ENCODE measurements at places on chromosomes 12 and 14.

DNA sequence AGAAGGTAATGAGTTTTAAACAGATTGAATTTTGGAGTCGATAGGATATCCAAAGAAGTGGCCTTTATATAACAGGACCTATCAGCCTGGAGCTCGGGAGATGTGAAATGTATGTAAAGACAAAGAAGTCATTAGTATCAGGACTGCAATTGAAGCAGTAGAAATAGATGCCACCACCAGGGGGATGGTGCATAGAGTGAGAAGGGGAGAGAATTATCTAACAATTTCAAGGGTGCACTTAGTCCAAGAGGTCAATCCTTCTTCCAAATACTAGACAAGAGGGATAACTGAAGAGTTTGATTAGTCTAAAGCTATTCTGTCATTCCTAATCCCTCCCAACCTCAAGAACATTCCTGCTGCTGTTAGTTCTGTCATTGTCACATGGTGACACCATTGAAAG is 127.8 kb downstream of the CFAP54 start:
- no peak for DNase-seq

DNA sequence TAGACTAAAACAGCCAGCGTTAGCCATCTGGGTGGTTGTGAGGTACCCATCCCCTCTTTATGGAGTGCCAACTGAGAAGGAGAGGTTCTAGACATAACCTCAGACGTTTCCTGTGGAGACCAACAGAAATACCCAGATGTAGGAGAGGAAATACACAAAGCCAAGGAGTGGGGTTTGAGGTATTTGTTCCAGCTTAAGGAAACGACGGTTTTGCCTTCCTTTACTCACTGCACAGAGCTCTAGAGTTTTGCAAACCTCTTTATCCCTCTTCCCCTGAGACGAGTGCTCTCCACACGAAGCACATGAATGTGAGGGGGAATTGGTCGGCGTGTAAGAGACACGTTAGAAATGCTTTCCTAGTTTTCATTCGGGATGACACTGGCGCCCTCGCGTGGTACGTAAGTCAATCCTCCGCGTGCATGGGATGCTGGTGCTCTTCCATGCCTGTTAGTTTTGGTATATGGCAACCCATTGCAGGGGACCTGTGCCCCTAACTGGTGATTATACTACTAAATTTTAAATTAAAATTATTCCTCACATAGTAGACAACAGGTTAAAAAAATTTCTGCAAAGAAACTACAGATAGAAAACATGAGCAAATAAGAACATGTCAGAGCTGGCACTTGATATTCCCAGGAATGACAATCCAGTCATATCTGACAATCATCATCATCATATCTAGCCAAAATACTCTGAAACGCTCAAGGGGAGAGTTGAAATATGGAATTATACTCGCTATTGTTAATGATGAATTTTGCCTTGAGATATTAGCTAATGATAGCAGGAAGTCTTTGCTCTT is 121.7 kb downstream of the PPM1H start:
- no peak for DNase-seq

DNA sequence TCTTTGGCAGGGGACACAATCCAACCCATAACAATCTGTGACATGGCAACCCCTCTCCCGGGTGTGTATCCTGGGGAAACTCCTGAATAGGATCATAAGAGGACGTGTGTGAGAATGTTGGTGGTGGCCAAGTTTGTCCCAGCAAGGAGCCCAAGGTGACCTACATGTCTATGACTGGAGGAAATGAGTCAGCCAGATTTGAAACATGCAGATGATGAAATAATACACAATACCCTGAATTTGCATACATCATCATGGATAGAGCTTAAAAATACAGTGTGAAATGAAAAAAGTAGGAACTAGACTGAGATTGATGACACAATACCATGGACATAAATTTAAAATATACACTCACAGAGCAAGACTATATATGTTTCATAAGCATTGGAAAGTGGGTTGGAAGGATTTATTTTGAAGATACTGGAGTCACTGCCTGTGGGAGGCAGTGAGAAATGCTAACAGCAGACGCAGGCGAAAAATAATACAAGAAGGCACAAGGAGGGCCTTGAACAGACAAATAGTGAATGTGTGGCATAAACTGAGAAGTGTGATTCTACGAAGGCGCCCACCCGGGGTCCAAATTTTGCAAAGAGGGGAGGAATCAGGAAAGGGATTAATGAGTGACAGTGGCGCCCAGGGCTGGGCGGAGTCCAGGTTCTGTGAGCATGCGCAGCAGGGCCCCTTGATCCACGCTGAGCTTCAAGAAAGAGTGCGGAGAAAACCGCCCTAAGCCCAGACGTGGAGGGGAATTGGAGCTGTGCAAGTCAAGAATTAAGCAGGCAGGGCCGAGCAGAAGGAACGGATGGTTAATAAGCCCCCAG is 7.0 kb upstream of the MAP1LC3B2 start:
- no peak for DNase-seq

- no peak for DNase-seq
These were observed 1.8 kb downstream of the MYH6 start for GRCh38 chr14:23406244-23406643.

- no peak for DNase-seq
These were observed 76.0 kb downstream of the RFLNA start for GRCh38 chr12:124370851-124371250.

GRCh38 chr12:132525011-132525832 is 35.3 kb downstream of the FBRSL1 start:
- DNase-seq = no peak

DNA sequence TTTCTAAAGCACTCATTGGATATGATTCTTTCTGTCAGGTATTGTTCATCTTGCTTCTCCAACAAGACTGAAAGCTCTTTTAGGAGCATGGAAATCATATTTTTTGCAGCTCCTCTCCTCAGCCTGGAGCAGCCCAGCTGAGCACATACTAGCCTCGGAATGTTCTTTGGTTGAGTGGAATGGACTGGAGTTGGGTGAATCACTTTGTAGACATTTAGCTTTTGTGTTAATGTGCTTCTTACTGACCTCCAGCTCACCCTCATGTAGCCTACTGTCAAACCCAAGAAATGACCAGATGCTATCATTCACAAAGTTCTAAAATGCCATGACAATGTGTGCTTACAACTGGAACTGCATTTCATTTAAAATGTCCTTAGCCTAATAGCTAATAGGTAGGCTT is 161.1 kb downstream of the NUAK1 start:
- no peak for DNase-seq

DNA sequence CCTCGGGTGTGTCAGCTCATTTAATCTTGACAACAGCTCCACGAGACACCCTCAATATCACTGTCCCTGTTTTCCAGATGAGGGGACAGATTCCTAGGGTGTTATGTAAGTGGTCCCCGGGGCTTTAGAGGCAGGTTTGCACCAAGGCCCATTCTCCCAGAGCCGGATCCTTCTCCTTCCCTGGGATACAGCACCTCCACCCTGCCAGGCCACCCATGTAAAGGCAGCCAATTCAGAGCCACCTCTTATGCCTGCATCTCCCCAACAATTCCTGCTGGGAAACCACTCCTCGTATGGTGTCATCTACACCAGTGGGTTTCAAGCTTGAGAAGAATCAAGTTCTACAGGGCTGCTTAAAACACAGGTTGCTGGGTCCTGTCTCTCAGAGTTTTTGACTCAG is 4.1 kb upstream of the CYP46A1 start:
- no peak for DNase-seq

DNA sequence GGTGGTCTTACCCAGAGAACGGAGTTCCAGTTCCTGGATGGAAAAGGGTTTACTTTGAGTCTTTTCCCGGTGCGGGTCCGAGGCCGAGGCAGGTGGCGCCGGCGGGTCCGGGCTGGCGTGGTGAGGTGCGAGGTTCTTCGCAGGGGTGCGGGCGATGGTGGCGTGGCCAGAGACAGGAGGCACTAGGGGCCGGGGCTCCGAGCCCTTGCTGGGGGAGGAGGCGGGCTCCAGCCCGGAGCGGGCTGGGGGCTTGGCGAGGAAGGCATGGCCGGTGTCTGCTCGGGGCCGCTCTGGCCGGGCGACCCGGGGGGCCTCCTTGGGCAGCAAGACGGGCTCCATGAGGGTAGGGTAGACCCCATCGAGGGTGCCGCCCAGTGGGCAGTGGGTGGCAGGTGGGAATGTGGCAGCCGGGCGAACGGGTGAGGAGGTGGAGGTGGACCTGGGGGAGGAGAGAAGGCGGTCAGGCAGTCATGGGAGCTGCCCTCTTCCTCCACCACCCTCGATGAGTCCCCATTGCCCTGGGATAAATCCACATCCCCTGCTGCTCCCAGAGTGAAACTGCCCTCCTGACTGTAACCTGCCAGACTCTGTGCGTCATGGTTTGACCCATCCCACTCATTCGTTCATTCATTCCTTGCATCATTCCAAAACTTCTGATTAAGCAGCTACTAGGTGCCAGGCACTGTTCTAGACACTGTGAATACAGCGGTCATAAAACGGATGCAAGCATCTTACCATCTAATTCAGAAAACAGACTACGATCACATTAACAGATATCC is 42.0 kb downstream of the RFLNA start:
- no peak for DNase-seq

GRCh38 chr12:83473408-83474095 is 786.8 kb downstream of the TMTC2 start:
- DNase-seq = no peak

DNA sequence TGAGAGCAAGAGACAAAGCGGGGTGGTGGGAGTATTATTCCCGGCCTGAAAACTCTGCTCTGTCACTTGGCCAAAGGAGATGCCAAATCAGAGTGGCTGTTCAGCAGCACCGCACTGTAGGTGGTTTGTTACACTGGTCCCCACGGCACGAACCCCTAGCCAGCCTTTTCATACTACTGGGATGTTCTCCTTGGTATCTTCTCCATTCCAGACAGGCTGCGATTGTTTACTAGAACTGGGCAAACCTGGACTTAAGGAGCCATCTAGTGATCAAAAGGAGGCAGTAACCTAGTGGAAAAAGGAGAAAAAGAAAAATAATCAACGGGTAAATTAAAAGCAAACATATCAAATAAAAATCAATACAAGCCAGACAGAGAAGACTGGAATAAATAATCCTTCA is 58.9 kb upstream of the TMTC2 start:
- DNase-seq = no peak

GRCh38 chr14:100434033-100434601 is 111.0 kb downstream of the SLC25A47 start:
- DNase-seq = no peak

DNA sequence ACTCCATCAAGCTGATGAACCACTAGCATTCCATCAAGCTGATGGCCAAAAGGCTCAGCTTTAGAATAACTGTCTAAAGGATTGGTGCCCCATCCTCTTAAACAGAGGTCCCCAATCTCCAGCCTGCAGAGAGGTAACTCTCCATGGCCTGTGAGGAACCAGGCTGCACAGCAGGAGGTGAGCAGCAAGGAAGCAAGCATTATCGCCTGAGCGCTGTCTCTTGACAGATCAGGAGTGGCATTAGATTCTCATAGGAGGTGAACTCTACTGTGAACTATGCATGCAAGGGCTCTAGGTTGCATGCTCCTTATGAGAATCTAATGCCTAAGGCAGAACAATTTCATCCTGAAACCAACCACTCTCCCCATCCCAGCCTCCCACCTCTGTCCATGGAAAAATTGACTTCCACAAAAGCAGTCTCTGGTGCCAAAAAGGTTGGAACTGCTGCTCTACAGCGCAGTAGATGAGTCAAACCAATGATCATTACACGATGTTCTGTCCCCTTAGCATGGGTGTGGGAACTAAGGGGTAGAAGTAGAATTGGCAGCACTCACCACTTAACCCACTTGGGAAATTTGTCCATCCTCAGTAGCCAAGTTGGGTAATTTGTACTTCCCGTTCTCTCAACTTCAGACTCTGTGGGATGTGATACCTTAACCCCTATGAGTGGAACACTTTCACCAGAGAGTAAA is 66.9 kb downstream of the ANKS1B start:
- no peak for DNase-seq

DNA sequence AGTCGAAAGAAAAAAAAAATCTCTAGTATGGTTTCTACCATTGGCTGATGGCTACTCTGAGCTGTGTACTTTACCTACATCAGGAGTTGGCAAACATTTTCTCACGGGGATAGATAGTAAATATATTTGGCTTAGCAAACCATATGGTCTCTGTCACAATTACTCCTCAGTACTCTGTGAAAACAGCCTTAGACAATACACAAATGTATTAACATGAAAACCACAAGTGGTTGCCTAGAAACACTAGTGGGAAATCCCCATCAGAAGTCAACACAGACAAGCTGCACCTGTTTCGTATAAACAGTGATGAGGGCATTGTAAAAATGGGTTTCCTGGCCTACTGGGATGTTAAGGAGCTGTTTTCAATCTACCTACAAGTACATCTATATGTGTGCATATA is 84.6 kb upstream of the NAV3 start:
- DNase-seq = no peak

DNA sequence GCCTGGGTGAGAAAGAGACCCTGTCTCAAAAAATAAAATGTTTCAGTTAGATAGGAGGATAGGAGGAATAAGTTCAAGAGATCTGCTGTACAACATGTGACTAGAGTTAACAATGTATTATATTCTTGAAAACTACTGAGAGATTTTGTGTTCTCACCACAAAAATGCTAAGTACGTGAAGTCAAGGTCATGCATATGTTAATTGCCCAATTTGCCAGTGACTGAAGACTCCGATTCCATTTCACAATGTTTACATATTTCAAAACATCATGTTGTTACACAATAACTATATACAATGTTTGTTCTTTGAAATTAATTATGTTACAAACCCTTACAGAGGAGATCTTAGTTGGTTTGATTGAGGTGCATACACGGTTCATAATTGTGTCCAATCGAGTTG is 52.1 kb downstream of the SLC15A4 start:
- no peak for DNase-seq

- DNase-seq = no peak
These were observed 107.0 kb downstream of the PTPRO start for GRCh38 chr12:15429262-15429661.

DNA sequence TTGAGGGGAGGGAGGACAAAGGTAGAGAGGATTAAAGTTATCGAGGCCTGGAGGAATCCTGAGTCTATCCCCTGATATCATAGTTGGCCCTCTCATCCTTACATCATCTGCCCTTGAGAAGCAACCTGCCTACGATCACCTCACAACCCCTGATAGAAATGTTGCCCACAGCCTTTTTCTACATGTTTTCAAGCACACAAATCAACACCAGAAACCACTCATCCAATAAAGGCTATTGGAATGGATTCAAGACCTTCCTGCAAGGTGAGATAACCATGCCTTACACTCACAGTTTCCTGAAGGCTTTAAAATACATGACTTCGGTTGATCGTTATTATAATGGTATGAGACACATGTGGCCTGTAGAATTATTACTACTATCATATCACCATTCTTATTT is 175.7 kb upstream of the EGLN3 start:
- no peak for DNase-seq

DNA sequence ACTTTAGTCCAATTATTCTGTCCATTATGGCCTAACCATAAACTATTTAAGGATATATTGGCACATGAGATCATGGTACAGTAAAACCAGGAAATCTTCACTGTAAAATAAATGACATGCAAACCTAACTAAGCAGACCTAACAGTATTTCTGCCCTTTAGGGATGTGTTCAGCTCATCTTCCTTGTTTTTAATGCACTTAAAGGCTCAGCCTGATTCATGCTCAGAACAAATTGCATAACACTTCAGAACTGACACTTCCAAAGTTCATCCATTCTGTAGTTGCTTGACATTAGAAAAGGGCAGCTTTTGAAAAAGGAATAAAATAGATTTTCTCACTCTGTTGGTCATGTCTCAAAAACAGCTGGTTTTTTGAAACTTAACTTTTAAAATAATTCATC is 708.5 kb downstream of the C12orf50 start:
- no peak for DNase-seq
